ENCODE measurements at places on chromosomes 7 and 10.

- no peak for DNase-seq
These were observed 272.5 kb downstream of the SEMA3A start for GRCh38 chr7:83921941-83922607.

- no peak for DNase-seq
These were observed 247.7 kb downstream of the MAD1L1 start for GRCh38 chr7:1985042-1985441.

DNA sequence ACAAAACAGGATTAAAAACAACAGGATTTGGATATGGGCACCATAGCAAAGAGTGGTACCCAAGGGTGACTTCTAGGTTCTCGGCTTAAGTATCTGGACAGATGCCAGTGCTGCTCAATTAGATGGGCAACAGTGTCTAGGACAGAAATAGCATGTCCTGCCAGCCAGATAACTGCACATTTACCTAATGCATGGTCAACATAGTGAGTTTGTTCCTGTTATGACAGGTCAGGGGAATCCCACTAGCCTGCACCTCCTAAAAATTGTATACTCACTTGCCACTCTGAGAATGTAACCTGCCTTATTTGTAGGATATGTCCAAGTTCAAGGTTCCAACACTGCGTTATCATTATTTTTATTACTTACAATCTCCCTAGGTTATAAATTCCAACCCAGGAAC is 471.7 kb downstream of the GRM8 start:
- no peak for DNase-seq

GRCh38 chr7:142800088-142800487 is 29.3 kb downstream of the PRSS2 start:
- no peak for DNase-seq

DNA sequence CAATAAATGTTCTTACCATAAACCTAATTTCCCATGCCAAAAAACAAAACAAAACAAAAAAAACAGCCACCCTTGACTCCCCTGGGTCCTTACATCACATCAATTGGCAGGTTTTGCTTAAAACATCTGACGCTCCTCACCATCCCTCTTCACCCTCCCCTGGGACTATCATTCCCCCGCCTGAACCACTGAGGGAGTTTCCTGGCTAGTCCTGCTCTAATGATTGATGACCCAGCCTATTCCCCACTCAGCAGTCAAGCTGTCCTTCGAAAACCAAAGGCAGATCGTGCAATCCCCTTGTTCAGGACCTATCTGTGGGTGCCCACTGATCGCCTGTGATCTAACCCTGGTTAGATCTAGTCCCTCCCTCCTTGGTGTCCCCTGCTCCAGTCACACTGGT is 11.2 kb upstream of the FRMPD2 start:
- peak; percentile 10 for DNase-seq

DNA sequence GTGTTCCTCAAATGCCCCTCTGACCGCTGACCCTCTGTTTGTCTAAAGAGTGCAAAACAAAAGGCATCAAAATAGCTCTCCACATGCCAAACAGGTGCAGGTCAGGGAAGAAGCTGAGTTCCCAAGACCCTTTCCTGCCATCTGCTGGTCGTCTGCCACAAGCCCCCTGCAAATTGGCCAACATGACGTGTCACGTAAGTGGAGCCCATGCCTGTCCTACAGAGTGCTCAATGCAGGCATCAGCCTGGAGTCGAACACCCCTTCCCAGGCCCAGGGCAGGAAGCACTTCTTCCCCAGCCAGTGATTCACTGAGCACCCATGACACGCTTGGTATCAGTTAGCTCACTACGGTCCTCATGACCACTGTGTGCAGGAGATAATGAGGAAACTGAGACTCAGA is 14.1 kb downstream of the TMEM72 start:
- peak; percentile 59 for DNase-seq
